ENCODE measurements at places on chromosomes 16 and 17.

DNA sequence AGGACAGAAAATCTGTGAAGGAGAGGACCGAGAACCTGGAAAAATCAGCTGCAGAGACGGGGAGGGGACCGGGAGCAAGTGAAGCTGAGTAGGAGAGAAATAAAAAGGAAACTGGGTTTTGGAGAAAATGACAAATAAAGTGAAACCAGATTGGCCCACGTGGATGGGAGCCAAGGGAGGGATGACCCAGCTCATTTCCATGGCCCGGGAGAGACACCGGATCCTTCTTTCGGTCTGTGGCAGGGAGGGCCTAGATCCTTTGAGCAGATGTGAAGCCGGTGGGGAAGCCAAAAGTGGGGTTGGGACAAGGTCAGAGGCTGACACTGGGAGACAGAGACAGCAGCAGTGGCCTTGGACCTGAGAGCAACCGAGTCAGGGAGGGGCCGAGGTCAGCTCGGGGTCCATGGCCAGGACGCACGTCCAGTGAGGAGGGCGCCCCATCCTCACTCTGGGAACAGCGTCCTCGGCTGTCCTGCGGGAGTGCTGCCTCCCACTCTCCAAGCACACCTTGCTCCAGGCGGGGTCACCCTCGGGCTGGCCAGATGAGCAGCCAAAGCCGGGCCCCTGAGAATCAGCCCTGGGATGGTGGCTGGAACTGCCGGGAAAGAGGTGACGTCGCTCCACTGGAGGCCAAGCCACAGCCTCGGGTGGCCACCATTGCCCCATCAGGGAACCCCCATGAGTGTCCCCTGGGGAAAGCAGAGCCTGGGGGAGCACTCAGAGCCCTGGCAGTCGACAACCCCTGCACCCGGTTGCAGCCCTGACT lies 50.8 kb upstream of the CDR2 start:
- DNase-seq: no peak

- DNase-seq: no peak
These were observed 52.1 kb downstream of the CACNG3 start for GRCh38 chr16:24308200-24308599.

DNA sequence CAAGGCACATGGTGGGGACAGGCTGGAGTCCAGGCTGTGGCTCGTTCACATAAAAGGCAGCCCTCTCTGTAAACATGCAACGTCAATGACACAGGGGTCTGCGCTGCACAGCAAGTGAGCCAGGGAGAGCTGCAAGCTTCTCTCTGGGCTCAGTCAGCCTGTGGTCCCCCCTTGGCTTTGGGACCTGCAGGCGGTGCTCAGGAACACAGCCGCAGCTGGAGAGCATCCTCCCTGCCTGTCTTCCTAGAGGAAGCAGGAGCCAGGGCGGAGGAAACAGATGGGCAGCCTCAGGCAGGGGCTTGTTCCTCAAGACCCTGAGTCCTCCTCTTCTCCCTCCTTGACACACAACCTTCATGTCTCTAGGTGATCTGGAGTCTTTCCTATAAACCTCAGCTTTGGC lies 228.0 kb downstream of the C16orf78 start:
- no peak for DNase-seq

- DNase-seq: no peak
These were observed 5.4 kb upstream of the NHERF1 start for GRCh38 chr17:74742978-74743545.

GRCh38 chr16:24499193-24499814 lies 40.1 kb upstream of the RBBP6 start:
- DNase-seq: peak; percentile 72

DNA sequence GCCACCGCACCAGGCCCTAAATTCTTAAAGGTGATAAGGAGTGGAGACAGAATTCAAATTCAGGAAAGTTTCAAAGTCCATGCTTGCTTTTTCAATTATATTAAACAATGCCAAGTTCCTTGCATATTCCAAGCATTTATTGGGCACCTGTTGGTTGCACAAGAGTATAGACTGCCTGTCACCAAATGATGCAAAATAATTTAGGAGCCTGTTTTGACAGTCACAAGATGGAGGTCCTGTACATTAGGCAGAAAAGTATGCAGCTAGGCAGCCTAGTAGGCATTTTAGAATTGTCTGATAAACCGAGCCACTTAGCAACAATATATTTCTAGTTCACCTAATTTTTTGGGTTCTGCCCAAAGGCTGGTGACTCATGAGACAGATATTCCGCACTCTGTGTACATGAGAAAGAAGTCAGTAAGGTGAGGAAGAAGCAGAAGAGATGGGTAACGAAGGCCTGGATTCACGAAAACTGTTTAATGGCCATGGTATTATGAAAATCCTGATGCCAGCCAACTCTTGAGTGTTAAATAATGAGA lies 7.3 kb downstream of the ACACA start:
- no peak for DNase-seq

GRCh38 chr17:73738751-73739575 lies 94.7 kb upstream of the SDK2 start:
- DNase-seq: no peak

DNA sequence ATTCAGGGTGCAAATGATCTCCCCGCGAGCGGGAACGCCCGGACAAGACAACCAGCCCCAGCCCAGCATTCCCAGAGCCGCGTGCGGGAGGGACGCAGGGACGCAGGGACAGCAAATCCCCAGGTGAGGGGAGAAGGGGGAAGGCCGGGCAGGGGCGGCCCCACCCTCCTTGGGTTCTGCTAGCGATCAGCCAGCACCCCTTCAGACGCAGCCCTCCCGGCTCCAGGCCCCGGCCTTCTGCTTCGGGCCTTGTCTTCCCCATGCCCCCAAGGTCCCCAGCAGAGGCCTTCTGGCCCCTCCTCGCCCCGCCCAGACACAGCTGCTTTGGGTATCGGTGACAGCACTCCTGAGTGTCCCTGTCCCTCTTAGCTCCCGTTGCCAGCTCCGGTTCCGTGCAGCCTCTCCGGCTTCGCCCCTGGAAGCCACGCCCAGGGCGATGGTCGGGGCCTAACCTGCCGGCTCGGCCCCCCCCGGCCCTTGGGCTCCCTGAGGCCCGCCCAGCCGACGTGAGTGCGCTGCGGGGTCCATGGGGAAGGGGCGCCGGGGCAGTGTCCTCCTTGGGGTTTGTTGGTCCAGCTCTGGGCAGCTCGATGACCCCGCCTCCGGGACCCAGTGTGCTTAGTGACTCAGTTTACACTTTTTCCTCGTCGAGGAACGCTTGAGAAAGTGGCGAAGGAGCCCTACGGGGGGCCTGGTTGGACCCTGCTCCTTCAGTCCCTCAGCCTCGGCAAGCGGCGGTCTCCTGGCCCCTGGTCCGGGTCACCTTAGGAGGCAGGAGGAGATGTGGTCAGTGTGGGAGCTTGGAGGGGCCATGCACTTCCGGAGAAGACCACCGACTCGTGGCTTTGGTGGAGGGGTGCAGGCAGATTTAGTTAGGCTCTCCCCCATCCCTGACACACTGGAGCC lies 50.5 kb upstream of the AMZ2 start:
- DNase-seq: no peak

GRCh38 chr17:42005166-42005565 lies 12.1 kb downstream of the DNAJC7 start:
- no peak for DNase-seq

DNA sequence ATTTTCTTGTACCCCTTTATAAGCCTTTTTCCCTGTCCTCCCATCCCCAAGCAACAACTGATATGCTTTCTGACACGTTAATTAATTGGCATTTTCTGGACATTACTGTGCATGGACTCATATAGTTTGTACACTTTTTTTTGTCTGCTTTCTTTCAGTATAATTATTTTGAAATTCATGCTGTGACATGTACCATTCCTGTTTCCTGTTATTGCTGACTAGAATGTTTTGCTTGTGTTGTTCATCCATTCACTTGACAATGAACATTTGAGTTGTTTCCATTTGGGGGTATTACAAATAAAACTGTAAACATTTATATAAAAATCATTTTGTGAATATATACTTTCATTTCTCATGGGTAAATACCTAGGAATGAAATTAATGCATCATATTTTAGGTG lies 50.6 kb downstream of the RBBP6 start:
- DNase-seq: no peak

DNA sequence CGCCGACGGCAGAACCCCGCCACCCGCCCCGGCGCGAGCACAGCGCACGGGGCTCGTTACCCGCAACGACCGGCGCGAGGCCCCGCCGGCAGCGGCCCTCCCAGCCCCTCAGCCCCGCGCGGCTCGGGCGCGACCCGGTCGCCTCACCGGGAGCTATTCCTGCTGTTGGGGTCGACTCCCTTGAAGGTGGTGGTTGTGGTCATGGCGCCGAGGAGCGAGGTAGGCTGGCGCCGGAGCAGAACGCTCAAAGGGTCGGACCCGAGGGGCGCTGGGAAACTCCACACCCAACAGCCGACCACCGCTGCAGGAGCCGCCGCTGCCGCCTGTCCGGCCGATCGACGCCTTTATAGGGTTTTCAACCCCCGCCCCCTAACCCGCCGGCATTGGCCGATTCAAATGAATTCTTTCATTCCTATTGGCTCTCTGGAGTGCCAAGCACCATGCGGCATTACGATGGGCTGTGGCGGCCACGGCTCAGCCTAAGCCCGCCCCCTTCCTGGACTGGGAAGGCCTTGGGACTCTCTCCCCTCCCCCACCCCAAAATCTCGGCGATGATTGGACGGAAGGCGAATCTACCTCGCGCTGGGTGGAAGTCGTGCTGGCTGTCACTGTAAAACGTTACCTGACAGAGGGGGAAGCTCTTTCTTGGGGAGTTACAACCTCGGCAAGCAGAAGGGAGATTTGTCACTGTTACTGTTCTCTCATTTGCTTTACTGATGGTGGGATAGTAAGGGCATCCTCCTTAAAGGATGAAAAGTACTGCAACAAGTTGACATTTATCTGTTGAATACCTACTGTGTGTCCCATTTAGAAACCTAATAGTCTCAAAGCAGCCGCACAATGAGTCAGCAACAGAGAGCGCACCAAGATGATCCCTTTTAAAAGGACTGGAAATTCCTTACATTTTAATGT lies at the start of gene JPT1:
Gene JPT1, minus strand, starts transcription at position 318 of the 912 bp plus-strand sequence. Its CDS starts 115 bp downstream, at position 203.
- DNase-seq: peak; percentile 99

DNA sequence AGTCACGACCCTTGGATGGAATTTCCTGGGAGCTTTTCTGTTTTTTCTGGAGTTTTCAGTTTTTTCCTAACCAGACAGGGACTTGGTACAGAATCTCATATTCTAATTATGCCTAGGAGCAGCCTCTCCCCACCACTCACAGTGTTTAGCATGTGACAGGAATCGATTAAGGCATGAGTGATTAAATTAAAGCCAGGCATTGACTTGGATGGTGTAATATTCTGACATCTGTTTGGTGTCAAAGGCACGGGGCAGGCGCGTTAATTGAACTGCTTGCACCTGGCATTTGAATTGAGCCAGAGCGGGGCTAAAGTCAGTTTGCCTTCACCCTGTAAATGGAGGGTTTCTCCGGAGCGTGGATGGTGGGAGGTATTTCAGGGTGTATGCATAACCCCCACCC lies 11.9 kb downstream of the MAPT start:
- no peak for DNase-seq

DNA sequence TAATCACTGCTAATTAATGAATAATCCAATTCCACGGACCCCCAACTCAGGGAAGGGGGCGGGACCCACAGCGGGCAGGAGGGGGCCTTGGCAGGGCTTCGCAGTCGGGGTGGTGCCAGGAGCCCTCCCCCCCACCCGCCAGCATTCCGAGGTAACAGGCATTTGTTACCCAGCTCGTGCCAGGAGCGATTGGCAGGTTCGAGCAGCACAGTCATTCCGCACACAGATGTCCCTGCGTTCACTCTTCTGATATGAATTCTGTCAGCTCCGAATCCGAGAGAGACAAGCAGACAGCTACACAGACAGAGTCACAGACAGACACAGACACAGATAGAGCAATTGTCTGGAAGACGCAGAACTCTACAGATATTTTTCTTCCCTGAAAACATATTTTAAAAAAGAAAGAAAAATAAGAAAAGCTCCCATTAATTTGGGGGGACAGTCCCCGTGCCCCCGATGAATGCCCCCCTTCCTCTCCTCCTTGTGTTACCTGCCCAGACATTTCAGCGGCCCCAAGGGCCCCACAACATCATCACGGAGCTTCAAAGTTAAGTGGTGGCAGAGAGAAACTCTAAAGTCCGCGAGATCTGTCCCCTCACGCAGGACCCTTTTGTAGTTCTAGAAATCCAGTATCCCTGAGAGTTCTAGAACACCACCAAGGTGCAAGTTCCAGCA lies 10.2 kb downstream of the NEUROD2 start:
- DNase-seq: no peak

- DNase-seq: peak; percentile 68
These were observed 8.5 kb upstream of the ZC3H18 start for GRCh38 chr16:88561485-88562359.

GRCh38 chr16:3838600-3839401 lies 41.7 kb downstream of the CREBBP start:
- no peak for DNase-seq

DNA sequence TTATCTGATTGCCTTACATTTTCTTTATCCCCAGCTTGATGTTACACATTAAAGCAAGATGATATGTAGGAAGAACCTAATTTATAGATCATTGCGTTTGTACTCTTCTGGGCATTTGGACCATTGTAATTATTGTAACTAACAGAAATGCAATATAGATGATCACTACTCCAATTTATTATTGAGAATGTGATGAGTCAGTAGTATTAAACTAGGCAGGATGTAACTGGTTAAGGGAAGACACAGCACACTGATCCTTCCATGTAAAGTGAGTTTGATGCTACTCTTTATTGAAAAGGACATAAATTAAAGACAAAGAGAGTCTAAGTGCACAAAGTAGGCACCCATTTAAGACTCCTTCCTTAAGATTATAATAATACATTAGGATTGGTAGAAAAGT lies 223.8 kb downstream of the KIF2B start:
- DNase-seq: no peak

DNA sequence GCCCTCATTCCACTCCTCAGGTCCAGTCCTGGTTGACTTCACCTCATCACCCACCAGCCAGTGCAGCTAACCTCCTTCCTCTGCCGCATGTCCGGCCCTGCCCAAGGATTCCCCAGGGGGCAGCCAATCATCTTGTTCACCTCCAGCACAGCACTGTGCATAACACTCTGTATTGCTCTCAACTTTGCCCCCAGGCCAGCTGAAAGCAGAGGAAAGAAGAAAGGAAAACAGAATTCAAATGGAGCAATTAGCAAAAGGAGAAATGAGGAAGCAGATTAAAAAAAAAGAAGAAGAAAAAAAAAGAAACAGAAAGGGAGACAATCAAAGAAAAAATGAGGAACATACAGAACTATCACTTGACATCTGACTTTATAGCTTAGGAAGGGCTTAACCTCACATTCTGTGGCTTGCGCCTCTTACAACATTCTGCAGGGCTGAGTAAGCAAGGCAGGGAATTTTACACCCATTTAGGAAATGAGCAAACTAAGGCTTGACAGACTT lies 26.1 kb downstream of the GAS7 start:
- no peak for DNase-seq

DNA sequence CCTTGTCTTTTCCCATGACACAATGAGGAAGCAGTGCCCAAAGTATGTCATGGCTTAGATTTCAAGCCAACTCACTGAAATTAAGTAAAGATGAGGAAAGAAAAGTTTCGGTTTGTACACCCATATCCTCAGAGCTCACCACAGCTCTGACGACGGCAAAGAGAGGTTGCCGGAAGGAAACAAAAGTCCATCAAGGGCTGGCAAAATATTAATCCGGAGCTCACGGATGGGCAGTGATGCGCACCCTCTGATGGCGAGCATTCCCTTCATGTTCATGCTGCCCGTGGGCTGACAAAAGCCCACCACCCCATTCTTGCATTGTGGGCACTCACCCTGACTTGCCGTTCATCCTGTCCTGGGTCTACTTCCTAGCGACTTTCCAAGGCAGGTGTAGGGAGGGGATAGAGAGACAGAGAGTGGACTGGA lies 103.1 kb downstream of the SOX9 start:
- no peak for DNase-seq

Data from HEK293T (cell line).